ENCODE measurements at places on chromosomes 7 and 10.

DNA sequence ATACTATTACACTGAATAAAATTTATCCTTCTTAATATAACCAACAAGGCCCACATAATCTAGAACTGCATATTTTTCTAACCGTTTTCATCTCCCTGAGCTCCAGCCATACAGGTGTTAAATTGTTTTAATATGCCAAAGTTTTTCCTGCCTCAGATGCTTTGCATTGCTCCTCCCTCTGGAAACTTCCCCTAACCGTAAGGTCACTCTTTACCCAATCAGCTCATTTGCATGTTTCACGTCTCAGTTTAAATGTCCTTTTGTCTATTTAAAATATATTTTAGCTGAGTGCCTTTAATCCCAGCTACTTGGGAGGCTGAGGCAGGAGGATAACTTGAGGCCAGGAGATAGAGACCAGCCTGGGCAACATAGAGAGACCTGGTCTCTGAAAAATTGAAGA lies 228.5 kb downstream of the ADK start:
- ATAC-seq = no peak

GRCh38 chr7:6153646-6154541 lies 118.5 kb downstream of the CYTH3 start:
- ATAC-seq = no peak

- ATAC-seq = no peak
Observed at GRCh38 chr10:76552091-76552873, 1085.3 kb downstream of the KCNMA1 start.

DNA sequence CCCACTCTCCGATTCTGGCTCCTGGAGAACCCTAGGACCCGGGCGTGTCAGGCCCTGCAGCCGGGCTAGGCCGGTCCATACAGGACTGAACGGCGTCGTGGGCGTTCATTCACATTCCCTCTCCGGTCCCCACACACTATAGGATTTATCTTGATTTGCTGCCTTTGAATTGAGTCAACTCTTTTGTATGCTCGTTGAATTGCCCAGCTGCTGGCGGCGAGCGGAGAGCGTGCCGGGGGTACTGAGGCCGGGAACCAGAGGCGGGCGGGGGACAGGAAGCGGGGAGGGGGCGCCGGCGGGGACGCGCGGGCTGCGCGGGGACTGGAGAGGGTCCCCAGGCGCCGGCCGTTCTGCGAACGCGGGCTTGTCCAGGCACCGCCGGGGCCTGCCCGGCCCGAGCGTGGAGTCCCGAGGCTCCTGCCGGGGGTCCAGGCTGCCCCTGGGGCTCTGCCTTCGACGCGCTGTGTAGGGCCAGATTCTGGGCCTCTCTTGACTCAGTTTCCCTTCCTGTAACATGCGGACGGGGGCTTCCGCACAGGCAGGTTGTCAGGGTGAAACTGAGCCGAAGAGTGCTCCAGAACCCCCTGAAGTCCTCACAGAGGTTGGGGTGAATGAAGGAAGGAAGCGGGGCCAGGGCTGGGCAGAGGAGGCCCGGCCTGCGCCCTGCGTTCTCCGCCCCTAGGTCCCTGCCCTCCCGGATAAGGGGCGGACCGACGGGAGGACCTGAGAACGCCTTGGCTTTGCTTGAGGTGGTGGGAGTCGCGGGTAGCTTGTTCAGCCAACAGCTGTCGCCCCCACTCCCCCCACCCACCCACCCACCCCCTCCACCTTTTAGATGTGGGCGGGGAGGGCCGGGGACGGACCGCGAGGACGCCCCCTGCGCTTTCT lies 769 bp upstream of the ELFN1 start:
- no peak for ATAC-seq

DNA sequence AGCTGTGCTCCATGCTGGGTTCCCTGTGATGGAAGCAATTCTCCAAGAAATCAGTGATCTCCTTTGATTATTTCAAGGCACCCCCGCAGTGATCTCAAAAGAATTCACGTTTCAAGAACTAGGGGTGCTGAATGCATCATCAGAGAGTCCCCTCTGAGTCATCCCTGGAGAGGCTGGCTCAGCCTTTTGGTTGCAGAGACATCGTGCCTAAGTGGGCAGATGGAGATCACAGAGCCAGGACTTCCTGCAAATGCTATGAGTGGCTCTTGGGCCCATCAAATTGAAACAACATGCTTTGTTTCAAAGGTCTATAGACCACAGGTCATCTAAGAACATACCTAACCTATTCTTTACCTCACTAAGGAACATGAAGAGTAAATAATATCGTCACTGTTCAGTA lies 41.5 kb upstream of the PLEKHA1 start:
- no peak for ATAC-seq

DNA sequence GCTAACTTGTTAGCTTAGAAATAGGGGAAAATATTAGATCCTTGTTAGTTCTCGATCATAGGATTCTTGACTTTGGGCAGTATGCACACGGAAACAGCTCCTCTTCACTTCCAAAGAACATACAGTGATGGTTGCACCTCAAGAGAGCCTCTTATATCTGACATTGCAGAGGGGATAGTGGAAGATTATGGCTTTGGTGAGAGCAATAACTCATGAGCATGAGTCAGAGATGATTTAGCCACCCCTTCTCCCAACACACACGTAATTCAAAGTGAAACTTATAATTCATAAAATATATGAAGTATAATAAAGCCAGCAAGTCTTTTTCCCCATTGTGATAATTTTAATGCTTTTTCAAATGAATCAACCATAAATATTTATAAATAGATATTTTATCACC lies 683.7 kb downstream of the POM121L12 start:
- ATAC-seq = no peak

DNA sequence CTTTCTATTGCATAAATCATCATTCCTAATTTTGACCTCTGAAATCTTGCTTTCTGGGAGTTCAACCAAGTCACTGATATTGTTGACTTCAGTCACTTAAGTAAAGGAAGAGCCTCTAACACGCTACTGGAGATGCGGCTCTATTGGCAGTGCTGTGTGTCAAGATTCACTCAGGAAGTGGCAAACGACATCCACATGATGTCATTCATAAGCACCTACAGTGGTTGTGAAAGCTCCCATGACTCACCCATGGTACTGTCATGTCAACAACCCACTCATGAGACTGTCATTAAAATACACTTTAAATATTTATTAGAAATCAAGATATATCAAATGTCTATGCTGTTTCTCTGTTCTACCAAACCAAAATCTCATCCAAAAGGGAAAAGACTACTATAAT lies 52.5 kb upstream of the LHFPL3 start:
- ATAC-seq = peak; percentile 64

GRCh38 chr10:22370320-22370719 lies 25.0 kb downstream of the SPAG6 start:
- no peak for ATAC-seq

DNA sequence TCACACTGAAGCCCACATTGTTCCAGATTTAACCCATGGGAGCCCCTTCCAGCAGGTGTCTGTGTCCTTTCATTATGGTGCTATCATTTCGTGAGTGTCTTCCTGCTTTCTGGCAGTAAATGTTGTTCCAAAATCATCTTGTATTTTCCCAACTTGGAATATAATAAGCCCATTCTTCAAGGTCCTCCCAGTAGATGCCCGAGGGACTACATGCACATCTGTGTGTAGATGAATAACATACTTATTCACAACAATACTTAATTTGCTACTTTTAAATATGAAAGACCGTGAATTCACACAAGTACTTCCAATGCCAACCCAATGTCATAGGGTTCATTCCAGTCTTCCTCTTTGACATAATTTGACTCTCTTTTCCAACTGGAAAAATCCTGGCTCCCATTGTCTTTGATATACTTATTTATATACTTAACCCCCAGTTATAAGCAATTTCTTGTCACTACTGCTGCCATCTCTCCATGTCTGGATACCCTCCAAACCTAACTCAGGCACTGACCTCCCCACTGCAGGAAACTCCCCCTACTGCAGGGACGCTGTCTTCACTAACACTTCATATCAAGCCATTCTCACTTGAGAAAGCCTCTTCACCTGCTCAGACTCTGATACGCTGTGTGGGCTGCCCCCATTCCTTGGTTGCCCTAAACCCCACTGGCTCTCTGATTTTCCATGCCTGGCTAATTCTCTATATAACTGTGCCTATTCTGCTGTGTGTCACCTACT lies 1119.2 kb downstream of the CNTNAP2 start:
- ATAC-seq = no peak
